Fibroblast of skin of right quadriceps (primary cell): ENCODE measurements at places on chromosomes 7 and 10.
A peak's percentile ranks its signal among the peaks of the same experiment; 100 is the strongest.

GRCh38 chr10:18988338-18988737, 60.3 kb upstream of the MALRD1 start:
- DNase-seq, result no peak

GRCh38 chr10:127945948-127946711, 39.2 kb downstream of the PTPRE start:
- DNase-seq, result no peak

DNA sequence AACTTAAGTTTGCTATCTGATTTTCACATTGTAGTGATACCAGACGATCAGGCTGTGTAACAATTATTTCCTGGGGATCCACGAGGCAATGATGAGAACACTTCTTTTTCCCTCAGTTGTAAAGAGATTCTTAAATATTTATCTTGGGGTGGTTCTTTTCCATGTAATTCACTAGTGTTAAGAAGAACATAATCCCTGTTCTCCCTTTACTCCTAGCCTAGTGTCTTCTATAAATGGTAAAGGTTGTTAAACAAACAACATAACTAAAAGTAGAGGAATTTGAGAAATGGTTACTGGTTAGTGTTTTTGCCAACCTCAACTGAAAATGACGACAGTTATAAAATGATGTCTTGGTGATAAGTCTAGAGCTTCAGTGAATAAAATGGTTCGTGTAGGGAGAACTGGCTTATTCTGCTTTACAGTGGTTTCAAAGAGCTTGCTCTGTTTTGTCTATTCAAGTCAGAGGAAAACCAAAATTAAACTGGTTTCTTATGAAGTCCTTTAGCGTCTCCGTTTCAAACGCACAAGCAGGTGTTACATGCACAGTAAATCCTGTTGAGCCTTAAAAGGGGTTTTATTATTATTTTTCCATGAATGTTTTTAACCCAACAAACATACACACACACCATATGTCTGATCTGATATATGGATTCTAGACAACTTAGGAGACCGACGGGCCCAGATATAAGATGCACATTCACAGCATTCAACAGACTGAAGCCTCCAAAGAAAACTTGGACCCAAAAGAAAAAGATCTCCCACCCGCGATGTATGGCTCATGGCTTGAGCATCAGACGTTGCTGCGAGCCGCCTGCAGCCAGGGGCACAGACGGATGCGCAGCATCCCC, 1.1 kb downstream of the TBX20 start:
- no peak for DNase-seq

DNA sequence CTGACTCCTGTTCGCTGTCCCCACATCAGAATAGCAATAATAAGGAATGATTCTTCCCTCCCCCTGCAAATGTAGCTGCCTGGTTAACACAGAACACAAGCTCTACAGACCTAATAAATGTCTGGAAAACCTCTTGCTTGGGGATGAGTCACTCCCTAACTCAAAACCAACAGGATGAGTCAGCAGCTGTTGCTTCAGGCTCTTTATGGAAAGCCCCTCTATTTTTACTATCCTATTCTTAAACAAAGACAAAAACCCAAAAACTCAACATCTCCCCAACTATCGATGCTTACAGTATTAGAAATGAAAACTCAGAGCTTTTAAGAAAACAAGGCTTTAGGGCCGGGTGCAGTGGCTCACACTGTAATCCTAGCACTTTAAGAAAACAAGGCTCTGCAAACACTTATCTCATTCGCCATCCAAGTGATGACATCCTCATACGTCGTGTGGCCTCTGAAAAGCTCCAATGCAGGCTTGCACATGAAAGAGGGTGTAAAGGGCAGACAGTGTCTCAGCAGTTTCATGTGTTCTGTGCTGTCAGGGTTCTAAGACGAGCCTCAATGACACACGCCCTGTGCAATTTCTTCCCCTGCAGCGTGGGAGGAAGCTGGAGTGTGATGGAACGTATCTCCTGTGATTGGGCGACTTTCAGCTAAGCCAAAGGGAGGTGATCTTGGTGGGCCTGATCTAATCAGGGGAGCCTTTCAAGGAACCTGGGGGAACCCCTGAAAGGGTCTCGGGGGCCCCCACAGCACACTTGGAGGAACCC, 70.1 kb downstream of the AMZ1 start:
- peak; percentile 99 for DNase-seq

DNA sequence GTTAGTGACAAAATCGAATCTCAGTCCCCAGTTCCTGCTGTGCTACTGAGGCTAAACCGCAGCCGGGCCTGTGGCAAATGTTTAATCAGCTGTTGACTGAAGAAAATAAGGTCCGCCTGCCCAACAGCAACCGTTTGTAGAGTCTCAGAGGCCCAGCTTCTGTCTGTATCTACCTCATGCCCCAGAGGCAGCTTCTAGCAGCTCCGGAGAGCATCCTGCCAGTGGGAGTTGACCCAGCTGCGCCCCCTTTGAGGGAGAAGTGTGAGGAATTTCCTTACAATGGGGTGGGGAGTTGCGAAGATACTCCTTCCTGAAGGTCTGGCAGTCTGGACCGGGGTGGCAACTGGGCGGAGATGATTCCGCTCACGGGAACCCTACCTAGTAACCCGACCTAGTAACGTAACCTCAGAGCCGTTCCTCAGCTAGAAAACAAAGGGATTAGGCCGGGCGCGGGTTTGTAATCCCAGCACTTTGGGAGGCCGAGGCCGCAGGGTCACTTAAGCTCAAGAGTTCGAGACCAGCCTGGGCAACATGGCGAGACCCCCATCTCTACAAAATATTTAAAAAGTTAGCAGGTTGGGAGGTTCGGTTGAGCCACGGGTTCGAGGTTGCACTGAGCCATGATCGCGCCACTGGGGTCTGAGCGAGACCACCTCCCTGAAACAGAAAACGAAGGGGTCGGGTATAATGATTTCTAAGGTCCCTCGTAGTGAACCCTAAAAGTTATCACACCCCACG, 846 bp upstream of the ZNF775 start:
- DNase-seq, result peak; percentile 72

- DNase-seq, result peak; percentile 87
Observed at GRCh38 chr10:3723766-3724165, 61.2 kb downstream of the KLF6 start.

- peak; percentile 93 for DNase-seq
Observed at GRCh38 chr7:157138424-157139110, at the start of gene UBE3C. UBE3C (plus strand) TSS chr7:157138926; CDS start chr7:157139273, 347 bp downstream.

- no peak for DNase-seq
Observed at GRCh38 chr10:103672345-103672744, 178.8 kb downstream of the NEURL1 start.

GRCh38 chr7:127803626-127804025, 151.6 kb downstream of the SND1 start:
- no peak for DNase-seq

DNA sequence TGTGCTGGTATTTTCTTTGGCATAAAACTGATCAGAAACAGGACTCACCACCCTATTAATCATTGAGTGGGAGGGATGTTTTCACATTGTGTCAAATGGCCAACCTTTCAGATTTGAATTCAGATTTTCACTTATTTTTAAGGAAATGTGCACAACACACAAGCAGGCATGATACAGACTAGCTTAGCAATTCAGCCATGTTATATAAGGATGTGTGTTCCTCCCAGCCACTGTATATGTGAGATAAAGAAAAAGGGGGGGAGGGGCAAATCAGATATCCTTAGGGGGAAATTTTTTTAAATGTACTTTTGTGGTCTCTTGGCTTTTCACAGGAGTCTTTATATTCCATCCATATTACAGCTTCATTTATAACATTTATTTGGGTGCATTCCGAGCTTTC, 3.1 kb downstream of the GAD2 start:
- DNase-seq, result no peak

- DNase-seq, result no peak
Observed at GRCh38 chr7:37283716-37284115, 164.9 kb downstream of the ELMO1 start.

GRCh38 chr10:82759050-82759449, 884.1 kb downstream of the NRG3 start:
- DNase-seq, result no peak

DNA sequence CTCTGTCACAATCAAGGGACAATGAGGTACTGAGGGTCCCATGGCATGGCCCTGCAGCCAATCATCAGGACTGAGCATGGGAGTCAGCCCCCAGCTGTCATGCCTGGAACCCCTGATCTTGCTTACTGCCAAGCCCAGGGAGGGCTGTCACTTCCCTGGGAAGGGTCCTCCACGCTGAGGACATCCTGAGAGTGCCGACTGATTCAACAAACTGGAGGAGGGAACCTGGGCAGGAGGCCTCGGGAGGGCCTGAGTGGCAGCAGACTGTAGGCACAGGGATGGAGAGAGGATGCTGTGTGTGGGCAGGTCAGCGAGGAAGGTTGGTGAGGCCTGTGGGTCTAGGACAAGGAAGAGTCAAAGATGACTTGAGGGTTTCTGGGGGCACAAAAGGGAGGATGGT, 154.3 kb downstream of the ZNF248 start:
- no peak for DNase-seq

DNA sequence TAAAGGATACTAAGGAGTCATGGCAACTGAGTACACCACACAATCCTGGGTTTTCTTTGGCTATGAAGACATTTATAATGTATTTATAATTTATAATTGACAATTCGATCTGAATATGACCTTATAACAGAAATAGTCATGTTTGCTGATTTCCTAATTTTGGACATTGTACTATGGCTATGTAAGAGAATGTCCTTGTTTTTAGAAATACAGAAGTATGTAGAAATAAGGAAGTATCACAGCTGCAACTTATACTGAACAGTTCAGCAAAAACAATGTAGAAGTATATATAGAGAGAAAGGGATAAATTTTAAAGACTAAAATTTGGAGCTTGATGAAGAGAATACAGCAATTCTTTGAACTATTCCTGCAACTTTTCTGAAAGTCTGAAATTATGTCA, 32.6 kb downstream of the PRLHR start:
- no peak for DNase-seq

GRCh38 chr10:48389846-48390557, 83.5 kb downstream of the MAPK8 start:
- DNase-seq, result no peak

- no peak for DNase-seq
Observed at GRCh38 chr10:44168478-44168877, 216.4 kb downstream of the CXCL12 start.

DNA sequence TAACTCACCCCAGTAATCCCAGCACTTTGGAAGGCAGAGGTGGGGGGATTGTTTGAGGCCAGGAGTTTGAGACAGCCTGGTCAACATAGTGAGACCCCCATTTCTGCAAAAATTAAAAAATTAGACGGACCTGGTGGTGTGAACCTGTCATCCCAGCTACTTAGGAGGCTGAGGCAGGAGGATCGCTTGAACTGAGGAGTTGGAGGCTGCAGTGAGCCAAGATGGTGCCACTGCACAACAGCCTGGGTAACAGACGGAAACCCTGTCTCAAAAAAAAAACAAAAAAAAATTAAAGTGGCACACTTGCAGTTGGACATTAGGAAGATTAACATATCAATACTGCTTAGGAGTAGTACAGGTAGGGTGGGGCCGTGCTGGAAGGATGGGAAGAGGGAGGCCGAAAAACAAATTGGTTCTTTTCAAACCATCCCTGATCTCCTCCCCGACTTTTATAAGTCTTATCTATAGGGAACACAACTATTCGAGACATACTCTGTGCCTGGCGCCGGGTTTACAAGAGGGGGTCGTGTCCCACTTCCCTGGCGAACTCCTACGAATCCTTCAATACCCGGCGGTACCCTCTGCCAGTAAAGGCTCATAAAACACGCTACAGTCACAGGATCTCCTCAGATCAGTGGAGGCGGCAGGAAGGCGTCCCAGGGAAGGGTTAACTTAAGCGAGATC, 628 bp downstream of the TAF6 start:
- no peak for DNase-seq

DNA sequence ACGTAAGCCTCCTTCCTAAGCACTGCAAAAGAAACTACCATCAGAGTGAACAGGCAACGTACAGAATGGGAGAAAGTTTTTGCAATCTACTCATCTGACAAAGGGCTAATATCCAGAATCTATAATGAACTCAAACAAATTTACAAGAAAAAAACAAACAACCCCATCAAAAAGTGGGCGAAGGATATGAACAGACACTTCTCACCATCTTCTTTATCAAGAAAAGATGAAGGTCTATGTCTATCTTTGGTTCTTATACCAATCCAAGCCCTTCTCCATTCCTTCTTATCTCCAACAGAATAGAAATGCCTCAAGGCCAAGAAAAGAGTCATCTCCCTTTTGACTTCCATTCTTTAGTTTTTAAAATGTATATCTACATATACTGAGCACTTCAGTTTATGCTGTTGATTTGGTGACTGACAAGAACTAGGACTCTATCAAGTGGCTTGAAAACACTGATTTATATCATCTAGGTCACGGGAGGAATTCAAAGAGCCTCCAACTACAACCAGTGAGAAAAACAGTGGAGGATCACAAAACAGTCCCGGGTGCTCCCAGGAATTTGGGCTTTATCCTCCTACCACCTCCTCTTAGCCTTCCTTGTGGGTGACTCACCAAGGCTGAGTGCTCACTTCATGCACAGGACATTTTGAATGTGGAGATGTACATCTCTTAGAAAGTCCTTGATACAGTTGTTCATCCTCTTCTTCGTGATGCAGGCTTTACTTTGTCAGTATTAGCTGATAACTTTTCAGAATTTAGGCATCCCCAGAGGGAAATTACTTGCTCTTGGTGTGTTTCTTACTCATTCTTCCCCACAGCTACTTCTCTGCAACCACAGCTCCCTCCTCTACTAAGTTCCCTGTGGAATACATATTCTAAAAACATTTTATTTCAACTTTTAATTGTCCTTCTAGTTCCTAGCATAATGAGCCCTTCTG, 15.4 kb downstream of the TAS2R41 start:
- DNase-seq, result peak; percentile 58

DNA sequence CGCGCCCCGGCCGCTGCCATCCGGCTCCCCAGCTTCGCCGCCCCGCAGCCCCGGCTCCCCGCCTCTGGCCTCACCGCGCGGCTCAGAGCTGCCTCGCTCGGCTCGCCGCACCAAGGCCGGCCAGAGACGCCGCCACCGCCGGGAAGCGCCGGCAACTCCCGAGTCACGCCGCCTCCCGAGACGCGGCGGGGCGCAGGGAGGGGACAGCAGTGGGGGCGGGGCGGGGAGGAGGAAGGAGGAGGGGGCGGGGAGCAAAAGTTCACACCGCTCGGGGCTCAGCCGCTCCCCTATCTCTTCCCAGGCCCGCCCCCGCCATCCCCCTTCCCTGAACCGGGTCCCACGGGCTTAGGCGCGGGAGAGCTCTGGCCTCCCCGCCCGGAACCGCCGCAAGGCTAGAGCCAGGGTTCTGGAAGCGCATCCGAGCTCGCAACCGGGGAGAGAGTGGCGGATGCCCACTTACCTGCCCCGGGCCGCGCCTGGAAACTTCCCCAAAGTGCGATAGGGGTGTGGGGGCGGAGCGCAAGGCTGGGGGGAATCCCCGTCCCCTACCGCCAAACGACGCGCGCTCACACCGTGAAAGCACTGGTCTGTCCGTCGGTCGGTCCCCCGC, 1.0 kb downstream of the CHST15 start:
- no peak for DNase-seq
